ENCODE measurements at places on chromosomes 11 and 22. TPM values are rescaled to one million over a fixed set of nuclear protein-coding genes. Genes with fewer than 3 reads are reported as not detected.

The OR8A1 gene
- total RNA-seq = not detected

The C11orf97 gene
- total RNA-seq = not detected

The CRYBB3 gene
- total RNA-seq = not detected

The SEZ6L gene
- not detected for total RNA-seq

The CEND1 gene
- total RNA-seq = 0.07 TPM

The BLID gene
- 0.71 TPM for total RNA-seq

The PTPN5 gene
- not detected for total RNA-seq

The FOLR3 gene
- total RNA-seq = not detected

The TMEM191B gene
- total RNA-seq = 1.3 TPM

The OR4B1 gene
- not detected for total RNA-seq

The PRRG4 gene
- total RNA-seq = 25.5 TPM

The ACTN3 gene
- total RNA-seq = 0.14 TPM

The BAIAP2L2 gene
- 0.35 TPM for total RNA-seq

The TNNI2 gene
- 0.63 TPM for total RNA-seq

The PUS3 gene
- 11.8 TPM for total RNA-seq

The ACR gene
- not detected for total RNA-seq

The ANO1 gene
- 15.3 TPM for total RNA-seq

The KCNK7 gene
- total RNA-seq = 2.9 TPM

The CRACR2B gene
- 3.0 TPM for total RNA-seq

The SAA4 gene
- total RNA-seq = 0.42 TPM

The PGM2L1 gene
- 1.4 TPM for total RNA-seq

The RDX gene
- 69.4 TPM for total RNA-seq

The RAB38 gene
- 86.4 TPM for total RNA-seq

The PMM1 gene
- 48.8 TPM for total RNA-seq

The NOX4 gene
- total RNA-seq = 1.2 TPM

The CDKN1C gene
- 5.7 TPM for total RNA-seq

The HSPB2 gene
- not detected for total RNA-seq

The KDM4D gene
- 1.3 TPM for total RNA-seq

The TIGD3 gene
- total RNA-seq = not detected

The HEPN1 gene
- total RNA-seq = not detected

The JAML gene
- total RNA-seq = not detected

The SESN3 gene
- 45.6 TPM for total RNA-seq

The OR5M11 gene
- not detected for total RNA-seq

The PTPRCAP gene
- total RNA-seq = not detected

The OR51I1 gene
- not detected for total RNA-seq

The TMEM132A gene
- total RNA-seq = 107 TPM

The MS4A7 gene
- total RNA-seq = not detected
